ENCODE measurements at places on chromosomes 12 and 14.
A peak's percentile ranks its signal among the peaks of the same experiment; 100 is the strongest.

DNA sequence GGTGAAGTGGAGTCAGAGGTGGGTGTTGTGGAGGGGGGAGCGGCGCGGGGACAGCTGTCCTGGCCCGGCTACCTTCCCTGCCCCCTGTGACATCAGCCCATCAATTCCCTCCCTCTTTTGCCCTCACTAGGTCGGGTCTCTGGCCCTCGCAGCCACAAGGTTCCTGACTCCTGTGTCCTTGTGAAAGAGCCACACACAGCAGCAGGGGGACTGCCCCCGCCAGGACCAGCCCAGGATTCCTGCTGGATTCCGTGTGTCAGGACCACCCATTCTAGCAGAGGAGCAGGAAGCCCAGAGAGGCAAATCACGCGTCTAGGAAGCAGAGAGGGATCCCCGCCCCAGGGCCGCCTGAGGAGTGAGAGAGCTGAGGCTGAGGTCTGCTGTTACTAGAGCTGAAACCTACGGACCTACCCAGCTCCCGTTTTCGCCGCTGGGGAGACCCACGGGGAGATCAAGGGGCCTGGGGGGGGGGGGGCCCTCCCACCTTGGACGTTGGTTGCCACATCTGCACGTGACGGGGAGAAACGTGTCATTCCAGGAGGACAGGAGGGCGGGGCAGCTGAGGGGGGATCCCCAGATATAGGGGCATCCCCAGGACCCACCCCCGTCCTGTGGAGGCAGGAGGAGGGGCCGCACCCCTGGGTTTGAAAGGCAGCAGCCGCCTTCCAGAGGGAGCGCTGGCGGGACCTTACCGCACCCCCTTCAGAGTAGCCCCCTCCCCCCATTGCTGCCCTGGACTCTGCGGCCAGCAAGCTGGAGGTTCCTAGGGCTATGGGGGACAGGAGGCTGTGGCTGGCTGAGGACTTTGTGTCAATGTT is 12.5 kb upstream of the INF2 start:
- DNase-seq = no peak

DNA sequence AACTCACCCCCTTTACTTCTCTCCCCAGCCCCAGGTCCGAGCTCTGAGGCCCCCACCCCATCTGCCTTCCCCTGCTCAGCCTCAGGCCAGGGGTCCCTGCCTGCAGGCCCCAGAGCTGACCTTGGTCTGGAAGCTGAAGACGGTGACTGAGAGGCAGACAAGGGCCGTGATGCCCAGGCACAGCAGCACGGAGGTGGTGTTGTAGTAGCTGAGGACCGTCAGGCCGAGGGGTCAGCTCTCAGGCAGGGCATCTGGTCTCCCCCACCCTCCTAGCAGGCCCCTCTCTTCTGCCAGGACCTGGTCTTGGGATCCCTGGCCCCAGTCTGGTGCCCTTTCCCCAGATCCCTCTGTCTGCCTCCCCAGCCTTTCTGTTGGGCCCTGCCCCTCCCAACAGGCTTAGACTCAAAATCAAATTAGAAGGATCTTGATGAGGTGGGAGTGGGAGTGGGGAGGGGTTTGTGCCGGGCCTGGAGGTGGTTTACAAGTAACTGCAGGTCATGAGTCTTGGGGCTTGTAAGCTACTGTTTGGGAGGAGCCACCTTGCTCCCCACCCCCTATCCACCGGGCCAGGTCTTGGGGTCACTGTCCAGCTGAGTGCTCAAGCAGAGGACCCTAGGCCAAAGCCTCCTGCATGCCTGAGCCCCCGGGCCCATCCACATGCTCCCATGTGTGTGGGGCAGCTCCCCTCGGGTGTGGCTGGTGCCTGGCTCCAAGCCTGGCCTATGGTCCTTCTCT is 14.2 kb downstream of the FAIM2 start:
- DNase-seq = no peak

- no peak for DNase-seq
These were observed 150.4 kb downstream of the CALM1 start for GRCh38 chr14:90547250-90547649.

DNA sequence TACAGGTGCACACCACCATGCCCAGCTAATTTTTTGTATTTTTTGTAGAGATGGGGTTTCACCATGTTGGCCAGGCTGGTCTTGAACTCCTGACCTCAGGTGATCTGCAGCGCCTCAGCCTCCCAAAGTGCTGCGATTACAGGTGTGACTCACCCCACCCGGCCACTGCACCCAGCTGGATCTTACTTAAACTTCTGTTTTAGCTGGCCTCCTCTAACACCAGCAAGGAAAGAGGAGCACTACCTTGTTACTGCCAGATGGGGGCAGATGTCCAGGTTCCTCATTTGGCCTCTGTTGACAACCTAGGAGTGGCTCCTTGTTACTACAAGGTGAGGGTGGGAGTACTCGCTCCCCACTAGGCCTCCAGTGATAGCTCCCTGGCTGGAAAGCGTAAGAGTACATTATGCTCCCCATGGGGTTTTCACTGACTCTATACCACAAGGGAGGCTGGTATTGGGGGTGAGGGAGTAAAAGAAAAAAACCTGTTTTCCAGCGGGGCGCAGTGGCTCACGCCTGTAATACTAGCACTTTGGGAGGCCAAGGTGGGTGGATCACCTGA is 13.2 kb upstream of the ARF6 start:
- no peak for DNase-seq

DNA sequence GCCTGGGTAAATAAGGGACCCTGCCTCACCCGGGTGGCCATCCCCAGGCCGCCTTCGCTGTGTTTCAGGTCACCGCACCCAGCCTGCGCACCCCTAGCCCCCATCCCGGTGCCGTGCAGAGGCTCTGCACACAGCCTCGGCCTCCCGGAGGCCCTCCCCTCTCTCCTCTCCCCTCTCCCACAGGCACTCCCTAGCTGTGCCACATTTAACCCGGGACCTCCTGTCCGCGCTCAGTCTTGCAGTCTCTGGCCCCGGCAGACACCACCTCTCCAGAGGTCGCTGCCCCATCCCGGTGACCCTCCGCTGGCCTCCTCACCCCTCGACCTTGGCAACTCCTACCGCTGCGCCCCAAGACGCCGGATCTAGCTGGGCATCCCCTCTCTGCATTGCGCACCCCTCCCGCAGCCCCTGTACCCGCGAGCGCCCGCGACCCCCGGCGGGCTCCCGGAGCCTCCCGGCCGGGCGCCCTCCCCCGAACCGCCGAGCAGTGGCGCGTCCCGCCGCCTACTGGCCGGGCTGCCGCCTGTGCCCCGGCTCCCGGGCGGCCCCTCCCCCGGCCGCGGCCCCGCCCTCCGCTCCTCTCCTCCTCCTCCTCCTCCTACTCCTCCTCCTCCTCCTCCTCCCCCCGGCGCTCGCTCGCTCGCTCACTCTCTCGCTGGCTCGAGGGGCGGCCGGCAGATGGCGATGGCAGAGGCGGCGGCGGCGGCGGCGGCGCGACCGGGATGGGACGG is 120.7 kb downstream of the AACS start:
- peak; percentile 90 for DNase-seq

DNA sequence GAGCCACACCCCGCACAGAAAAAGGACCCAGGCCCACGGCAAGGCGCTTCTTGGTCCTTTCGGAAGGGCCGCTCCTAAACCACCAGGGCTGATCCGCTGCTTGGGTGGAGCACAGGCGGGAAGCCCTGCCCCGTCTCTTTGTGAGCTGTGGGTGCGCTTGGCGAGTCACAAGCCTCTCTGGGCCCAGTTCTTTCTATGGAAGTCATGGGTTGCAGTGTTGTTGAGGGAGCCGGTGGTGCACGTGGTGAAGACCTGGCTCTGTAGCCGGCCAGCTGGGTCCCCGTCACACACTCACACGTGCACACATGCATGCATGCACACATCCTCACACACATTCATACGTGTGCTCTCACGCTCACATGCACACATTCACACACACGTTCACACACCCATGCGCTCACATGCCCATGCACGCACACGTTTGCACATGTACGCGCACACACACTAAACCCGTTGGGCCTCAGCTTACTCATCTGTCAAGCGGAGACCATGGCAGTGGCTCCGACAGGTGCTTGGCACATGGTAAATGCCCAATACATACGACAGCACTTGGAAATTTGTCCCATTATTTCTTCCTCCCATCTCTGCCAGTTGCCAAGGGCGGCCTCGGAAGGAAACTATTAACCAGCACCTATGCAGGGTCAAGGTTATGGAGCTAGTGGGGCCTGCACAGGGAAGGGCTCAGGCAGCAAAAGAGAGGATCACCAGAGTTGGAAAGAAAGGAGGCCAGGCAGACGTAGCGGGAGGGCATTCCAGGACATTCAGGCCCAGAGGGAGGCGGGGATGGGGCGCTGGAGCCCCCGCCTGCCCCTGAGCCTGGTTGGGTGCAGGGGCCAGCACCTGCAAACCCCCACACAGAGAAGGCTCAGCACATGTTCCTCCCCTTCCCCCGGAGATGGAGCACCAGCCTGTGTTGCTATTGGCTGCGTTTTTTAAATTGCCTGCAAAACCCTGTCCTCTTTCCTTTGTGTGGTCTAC is 96.9 kb downstream of the SETD3 start:
- no peak for DNase-seq

DNA sequence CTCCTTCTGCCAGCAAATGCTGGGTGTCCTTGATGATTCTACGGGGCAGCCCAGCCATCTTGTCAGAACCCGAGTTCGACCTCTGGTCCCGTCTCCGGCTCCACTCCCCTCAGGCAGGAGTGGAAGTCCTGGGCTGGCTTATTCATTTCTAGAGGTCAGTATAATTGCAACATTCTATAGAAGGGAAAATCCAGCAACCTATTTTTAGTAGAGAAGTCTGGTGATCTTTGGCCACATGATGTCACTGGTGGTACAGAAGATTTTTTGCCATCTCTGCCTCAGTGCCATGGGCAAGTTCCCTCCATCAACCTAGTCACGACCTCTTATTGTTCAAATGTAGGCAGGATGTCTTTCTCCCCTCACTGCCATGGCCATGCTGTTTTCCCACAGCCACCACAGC is 22.4 kb downstream of the OR10G2 start:
- no peak for DNase-seq

GRCh38 chr12:116402163-116402939 is 124.9 kb upstream of the MED13L start:
- DNase-seq = no peak

DNA sequence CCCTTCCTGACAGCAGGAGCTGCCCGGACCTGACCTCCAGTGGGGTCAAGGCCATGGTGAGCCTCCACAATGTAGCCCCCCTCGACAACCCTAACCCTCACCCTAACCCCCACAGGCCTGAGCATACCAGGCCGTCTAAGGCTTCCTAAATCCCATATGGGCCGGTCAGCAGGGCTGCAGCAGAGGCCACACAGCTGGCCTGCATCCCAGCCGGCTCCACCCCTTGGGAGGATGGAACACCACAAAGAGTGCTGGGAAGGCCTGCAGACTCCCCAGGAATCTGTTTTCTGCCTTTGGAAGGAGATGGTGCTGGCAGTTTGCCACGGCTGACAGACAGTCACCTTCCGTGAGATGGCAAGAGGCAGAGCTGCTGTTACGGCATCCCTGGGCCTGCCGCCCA is 2.8 kb downstream of the TMEM179 start:
- no peak for DNase-seq

DNA sequence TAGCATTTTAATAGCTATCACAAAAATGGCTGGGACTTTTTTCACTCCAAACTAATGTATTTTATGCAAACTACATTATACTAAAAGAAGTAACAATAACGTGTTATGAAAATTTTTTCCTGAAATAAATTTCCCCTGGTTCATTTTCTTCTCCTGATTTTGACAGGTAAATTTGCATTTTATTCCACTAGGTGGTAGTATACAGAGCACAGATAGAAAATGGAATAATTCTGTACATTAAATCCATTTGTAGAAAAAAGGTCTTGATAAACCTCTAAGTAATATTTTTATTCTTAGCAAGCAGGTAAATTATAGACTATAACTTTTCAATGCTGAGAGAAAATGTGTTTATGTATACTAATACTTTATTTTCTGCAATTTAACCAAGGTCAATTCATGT is 96.5 kb downstream of the BCAT1 start:
- no peak for DNase-seq

DNA sequence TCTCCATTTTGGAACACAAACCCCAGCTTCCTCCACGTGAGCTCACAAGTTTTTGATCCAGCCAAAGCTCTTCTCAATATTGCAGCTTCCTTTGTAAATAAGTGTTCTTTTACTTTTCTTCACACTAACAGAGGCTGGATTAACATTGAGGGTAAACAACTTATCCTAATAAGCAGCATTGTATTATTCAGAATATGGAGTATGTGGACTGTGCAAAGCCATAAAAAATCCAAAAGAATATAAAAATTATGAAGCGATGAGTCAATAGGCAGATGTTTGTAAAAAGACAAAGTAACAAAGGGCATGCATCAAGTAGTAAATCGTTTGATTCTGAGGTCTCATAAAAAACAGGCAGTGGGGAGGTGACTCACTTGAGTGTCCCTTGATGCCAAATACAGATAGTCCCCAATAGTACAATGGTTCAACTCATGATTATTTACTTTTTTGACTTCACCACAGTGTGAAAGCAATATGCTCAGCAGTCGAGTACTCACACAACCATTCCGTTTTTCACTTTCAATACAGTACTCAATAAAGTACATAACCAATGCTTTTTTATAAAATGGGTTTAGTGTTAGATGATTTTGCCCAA is 23.1 kb upstream of the KCNK10 start:
- DNase-seq = no peak

- no peak for DNase-seq
These were observed 16.9 kb downstream of the CDKN1B start for GRCh38 chr12:12734054-12734453.

GRCh38 chr12:1313906-1314305 is 280.5 kb downstream of the FBXL14 start:
- DNase-seq = no peak

GRCh38 chr12:89862511-89863445 is 154.1 kb upstream of the ATP2B1 start:
- no peak for DNase-seq

DNA sequence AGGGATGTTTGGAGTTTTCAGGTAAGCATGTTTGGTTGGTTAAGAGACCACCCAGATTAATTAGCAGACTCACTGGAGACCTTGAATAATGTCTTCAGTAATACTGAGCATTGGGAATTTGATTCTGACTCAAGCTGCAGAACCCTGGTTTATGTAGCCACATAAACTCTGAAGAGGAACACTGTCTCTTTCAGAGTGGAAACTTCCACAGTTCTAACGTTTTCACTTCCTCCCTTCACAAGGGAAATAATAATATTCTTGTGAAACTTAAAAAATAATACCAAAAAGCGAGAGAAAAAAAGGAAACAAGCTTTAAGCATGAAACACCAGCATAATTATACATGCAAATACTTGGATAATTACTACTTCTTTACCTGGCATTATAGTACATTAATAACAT is 40.0 kb upstream of the ST8SIA1 start:
- DNase-seq = no peak

DNA sequence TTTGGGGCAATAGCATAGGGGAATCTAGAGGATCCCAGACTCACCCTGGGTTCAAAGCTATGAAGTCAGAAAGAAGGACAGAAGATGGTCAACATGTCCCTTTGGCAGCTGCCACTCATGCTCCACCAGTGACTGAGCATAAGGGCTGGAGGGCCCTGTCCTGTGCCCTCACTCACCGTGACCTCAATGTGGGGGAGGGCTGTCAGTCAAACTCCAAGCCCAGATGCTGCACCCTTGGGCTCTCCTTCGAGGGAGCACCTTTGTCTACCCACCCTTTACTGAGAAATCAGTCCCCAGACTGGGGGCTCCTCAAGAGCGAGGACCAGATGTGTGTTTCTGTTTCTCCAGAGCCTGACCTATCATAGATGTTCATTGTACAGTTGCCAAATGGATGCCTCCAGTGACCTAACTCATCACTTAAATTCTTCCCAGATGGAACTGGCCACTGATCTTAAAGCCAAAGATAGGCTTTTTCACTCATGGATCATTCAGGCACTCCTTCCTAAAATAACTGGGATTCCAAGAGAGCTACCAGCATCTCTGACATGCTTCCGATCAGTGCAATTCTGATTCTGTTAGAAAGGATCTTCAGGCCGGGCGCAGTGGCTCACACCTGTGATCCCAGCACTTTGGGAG is 27.2 kb upstream of the VSX2 start:
- DNase-seq = no peak
